Umbilical cord (tissue), 2 donors: ENCODE measurements at places on chromosomes 2 and 18. TPM values are rescaled to one million over a fixed set of nuclear protein-coding genes. Genes with fewer than 3 reads are reported as not detected.

GRCh38 chr2:14761118-14761517 is 128.6 kb downstream of the LRATD1 start:
- DNase-seq: no peak

- DNase-seq: no peak
Observed at GRCh38 chr2:162013514-162014475, 60.2 kb downstream of the DPP4 start.

DNA sequence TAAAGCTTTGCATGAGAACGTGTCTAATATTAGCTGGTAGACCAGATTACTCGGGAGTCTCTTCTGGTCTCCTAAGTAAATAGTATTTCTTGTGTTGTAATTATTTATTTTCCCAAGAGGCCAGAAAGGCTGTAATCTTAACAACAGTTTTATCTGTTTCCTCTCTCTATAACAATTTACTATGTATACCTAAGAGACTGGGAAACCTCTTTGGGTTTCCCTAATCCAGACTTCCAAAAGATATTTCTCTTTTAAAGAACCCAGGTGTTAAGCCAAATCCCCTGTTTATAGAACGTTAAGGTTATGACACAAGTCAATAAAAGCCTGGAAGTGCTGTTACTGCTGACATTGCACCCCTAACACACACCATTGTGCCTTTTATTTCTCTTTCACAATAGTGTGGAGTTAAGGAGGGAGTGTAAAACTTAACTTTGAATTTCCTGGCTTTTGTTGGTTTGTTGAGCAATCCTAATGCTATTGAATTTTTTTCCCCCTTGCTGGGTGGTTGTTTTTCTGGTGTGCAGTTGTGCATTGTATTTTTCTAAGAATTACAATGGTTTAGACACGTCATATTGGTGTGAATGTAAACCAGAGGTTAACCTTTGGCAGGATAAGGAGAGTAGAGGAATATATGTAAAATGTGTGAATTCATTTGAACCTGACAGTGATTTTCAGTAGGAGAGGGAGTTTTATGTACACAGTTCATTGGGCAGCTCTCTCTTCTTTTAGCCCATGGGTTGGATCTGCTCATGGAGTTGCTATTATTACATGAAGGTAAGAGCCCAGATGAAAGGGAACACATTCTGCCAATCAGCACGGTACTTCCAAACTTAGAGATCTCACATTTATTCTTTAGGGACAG is 192.8 kb downstream of the MTX2 start:
- DNase-seq: peak; percentile 19

DNA sequence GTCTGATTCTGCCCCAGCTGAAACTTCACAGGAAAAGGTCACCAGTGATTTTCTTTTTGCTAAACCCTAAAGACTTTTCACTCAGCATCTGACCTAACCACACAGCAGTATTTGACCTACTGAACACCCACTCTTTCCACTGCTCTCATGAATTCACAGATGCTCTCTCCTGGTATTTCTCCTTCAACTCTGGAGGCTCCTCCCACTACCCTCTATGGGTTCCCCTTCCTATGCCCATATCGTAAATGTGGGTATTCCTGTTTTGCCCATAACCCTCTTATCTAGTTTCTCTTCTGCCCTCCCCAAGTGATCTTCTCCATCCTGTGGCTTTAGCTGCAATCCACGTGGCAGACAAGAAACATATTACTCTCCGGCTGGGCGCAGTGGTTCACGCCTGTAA is 7.6 kb downstream of the PLEKHM3 start:
- DNase-seq: no peak

DNA sequence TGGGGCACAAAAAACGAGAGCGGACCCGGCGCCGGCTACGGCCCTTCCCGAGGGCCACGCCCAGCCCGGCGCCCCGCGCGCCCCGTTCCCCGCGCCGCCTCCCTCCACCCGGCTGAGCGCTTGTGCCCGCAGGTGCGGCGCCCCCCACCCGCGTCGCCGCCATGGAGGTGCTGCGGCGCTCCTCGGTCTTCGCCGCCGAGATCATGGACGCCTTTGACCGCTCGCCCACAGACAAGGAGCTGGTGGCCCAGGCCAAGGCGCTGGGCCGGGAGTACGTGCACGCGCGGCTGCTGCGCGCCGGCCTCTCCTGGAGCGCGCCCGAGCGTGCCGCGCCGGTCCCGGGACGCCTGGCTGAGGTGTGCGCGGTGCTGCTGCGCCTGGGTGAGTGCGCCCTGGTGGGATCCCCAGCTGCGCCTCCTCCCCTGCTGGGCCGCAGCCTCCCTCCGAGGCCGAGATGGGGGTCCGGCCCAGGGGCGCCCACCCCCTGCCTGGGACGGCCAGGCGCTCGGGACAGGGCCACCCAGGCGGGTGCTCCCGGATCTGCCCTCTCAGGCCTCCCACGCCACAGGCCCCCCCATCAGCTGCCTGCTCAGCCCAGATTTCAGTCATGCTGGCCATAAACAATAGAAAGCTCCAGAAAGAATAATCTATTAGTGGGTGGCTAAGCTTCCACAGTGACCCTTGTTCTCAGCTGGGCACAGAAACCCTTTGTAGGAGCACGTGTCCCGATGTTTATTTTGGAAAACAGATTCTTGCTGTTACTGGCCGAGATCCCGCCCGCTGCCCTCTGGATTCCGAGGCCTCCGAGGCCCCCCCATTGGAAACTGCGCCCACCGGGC is 997 bp downstream of the BOK start:
- no peak for DNase-seq

- no peak for DNase-seq
Observed at GRCh38 chr18:34397286-34397896, 172.7 kb upstream of the NOL4 start.

GRCh38 chr18:60649842-60650536 is 277.4 kb upstream of the MC4R start:
- DNase-seq: no peak

- no peak for DNase-seq
Observed at GRCh38 chr2:127527001-127527804, 914 bp upstream of the IWS1 start.

GRCh38 chr2:9652898-9653479 is 22.2 kb upstream of the YWHAQ start:
- DNase-seq: no peak

GRCh38 chr2:150742094-150742493 is 254.6 kb upstream of the RND3 start:
- no peak for DNase-seq

DNA sequence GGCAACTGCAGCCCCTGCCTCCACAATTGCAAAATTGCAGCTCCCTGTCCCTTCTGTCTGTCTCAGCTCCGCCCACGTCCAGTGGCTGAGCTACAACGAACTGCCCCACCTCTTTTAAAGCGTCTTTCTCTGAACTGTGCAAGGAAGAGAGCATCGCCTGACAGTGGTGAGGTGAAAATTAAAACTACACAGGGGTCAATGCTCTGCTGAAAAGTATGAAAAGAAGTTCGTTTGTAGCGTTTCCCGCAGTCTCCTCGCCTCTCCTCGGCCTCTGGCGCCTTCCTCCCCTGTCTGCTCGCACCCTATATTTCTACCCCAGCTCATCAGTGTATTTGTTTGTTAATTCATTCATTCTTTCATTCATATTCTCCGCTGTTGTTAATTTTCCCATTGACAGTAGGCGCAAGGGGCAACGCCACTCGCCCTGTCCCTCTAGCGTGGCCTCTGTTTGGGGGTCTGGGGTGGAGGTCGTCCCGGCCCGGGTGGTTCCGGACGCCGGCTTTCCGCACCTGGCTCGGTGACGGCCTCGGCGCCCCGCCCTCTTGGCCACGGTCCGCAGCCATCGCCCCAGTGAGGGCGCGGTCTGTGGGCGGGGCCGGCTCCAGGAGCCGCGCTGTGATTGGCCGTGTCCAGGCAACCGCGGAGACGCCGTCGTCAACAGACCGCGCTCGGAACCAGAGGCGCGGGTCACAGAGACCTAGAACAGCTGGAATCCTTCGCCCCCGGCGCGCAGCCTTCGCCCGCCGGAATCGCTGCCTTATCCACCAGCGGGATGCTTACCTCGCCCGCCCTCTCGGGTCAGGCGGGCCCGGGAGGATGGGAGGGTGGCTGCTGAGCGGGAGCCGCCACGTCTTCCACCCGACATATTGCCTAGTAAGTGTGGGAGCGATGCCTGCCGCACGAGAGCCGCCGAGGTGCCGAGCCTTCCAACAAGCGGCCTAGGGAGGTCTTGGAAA is at the start of gene VWA3B:
TSS of gene VWA3B (plus strand) at position 677 of the 956 bp plus-strand sequence. CDS start 5,926 bp downstream, outside the sequence.
- DNase-seq: peak; percentile 67

GRCh38 chr2:195671563-195671962 is 14.5 kb downstream of the SLC39A10 start:
- DNase-seq: no peak

DNA sequence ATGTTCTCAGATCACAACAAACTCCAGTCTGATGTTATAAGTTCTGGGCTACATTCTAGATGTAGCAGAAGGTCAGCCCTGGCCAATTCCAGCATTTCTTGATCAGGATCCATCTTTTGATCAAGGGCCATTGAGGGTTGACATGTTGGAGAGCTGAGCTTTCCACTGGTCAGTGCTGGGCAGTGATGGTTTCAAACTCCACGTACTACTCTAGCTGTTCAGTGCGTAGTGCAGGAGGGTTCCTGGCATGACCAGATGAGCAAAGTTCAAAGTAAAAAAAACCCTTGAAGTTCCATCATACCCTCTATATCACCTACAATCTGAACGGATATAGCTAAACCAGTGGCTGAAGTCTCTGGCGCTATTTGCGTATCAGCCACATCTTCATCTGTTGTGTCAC is 210.4 kb upstream of the OSR1 start:
- DNase-seq: no peak

DNA sequence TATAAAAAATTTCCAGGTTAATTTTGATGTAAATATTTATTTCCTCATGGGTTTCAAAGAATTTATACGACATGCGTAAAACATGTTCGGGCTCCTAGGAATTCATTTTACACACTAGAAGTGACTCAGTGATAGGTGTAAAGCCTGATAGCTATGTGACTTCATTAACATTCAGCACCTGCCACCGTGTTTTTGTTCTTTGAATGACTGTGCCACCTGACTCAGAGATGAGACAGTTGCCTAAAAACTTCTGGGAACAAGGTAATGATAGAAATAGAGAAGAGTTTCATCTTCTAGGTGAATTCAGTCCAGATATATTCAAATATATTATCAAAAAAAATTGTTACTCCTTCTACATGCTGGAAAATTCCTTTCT is 10.0 kb downstream of the IL1R2 start:
- no peak for DNase-seq

GRCh38 chr2:227411320-227411989 is 23.7 kb upstream of the SCYGR1 start:
- no peak for DNase-seq

- no peak for DNase-seq
Observed at GRCh38 chr2:241866790-241867645, 2.5 kb upstream of the RTP5 start.

- DNase-seq: no peak
Observed at GRCh38 chr2:200367155-200367554, 60.7 kb downstream of the SPATS2L start.

DNA sequence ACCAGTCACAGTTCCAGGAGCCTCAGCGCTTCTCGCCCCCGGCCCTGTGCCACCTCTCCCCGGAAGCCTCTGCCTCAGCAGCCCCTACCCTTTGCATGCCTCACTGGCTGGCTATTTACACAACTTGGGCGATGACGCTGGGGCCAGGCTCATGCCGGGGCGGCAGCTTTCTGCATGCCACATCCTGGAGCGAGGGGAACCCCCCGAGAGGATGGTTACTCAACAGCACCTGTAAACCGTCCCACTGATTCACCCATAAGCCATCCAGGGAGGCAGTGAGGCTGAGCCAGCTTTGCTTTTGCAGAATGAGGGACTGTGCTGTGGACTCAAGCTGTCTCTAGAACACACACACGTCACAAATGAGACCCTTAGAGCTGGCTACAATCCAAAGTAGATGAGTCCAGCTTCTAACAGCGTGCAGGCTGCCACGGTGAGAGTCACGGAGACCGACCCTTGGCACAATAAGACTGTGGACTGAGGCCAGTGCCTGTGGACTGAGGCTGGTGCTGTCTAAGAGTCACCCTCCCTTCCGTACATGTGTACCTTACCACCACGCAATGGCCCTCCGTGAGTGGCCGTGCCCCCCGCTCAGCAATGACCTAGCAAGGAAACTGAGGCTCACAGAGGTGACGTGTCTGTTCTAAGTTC is 45.6 kb upstream of the ODC1 start:
- DNase-seq: no peak

GRCh38 chr2:42252464-42252863 is 83.3 kb downstream of the EML4 start:
- no peak for DNase-seq

DNA sequence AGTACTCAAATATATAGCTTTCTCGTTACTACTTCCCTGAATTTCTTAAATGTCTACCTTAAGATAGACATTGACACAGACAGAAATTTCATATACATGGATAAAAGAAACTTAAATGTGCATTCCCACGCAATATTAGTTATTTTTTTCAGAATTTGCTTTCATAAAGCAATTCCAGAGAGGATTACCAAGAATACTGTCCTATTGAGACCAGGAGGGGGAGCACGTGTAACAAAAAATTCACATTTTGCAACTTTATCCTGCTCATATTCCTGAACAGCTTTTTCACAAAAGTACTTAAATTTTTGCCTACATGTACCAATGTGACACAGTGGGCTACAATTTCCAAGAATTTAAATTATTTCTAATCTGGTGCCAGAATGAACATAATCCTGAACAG is 30.7 kb upstream of the ERCC3 start:
- DNase-seq: peak; percentile 55

DNA sequence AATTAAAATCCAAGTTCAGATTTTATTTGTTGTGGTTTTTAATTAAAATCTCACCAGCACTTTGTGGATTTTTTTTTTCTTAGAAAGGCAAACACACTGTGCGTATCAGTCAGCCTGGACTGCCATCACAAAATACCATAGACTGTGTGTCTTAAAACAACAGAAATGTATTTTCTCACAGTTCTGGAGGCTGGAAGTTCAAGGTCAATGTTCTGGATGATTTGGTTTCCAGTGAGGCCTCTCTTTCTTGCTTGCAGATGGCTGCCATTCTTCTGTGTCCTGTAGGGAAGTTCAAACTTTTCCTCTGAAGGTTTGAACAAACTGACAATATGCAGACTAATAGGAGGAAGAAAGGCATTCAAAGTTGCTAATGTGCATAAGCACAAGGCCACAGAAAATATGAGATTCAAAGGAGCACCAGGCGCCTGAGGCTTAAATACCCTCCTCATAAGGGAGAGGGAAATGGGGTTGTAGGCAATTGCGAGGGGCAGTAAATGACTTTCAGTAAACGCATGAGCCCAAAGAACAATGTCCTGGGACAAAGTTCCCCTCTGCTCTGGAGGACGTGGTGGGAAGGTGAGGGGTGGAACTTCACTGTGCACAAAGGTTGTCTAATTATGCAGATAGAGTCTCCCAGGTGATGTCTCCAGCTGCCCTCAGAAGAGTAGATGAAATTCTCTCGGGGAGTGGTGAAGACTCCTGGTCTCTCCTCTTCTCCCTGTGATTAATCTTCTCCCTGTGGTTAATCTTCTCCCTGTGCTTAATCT is 26.5 kb upstream of the KCNF1 start:
- DNase-seq: no peak

GRCh38 chr2:236856848-236857235 is 228.8 kb upstream of the COPS8 start:
- no peak for DNase-seq

Gene CD8B2
- total RNA-seq: 2.6 TPM

Gene TTR
- total RNA-seq: 15.6 TPM

Gene MRPS9
- total RNA-seq: 2.4 TPM

Gene IL36A
- not detected for total RNA-seq

Gene TCF23
- total RNA-seq: 1.7 TPM

Gene KIAA2012
- 1.7 TPM for total RNA-seq

Gene NYAP2
- total RNA-seq: 0.96 TPM

Gene MYO5B
- 7.0 TPM for total RNA-seq

Gene ACKR3
- total RNA-seq: 14.7 TPM

Gene C2orf78
- total RNA-seq: 1.7 TPM

Gene SLC11A1
- 32.5 TPM for total RNA-seq

Gene CROCC2
- 3.1 TPM for total RNA-seq

Gene TSPYL6
- total RNA-seq: 0.24 TPM

Gene HOXD4
- total RNA-seq: 2.4 TPM

Gene OTOS
- not detected for total RNA-seq
